ENCODE measurements at places on chromosomes 2 and 18. TPM values are rescaled to one million over a fixed set of nuclear protein-coding genes. Genes with fewer than 3 reads are reported as not detected.

- DNase-seq = no peak
Measured at GRCh38 chr2:74242354-74243071, 44.1 kb downstream of the MTHFD2 start.

- no peak for DNase-seq
Measured at GRCh38 chr2:162478721-162479129, 134.8 kb downstream of the GCA start.

DNA sequence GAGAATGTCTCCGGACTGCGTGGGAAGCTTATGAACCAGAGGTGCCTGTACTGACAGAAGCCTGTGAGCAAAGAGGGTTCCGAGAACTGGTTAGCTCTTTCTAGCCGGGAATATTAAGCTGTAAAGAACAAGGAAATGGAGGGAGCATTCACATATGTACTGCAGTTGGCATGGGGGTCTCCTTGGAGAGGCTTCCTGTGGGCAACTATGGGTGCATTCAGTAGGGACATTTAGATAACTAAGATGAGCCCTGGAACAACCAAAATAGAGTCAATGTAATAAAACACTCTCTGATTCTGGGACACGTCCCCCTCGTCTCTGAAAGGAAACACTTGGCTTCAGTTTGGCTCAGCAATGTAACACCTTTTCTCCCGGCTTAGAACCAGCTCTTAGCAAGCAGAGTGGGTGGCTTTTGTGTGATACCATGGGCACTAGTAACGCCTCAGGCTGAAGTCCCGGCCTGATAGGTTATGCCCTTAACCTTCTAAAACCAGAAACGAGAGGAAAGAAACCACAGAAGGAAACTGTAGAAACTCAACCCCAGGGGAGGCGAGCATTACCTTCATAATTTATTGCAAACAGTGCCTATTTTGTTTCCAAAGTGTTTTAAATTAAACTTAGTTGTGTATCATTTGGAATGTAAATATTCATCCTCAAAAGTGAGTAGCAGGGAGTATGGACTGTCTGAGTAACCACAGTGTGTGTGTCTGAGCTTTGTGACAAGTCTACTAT is 48.8 kb upstream of the LPIN2 start:
- no peak for DNase-seq

GRCh38 chr18:74148543-74149070 is 284 bp downstream of the TIMM21 start:
- DNase-seq = no peak

- DNase-seq = no peak
Measured at GRCh38 chr2:211093743-211094303, 537.4 kb downstream of the CPS1 start.

DNA sequence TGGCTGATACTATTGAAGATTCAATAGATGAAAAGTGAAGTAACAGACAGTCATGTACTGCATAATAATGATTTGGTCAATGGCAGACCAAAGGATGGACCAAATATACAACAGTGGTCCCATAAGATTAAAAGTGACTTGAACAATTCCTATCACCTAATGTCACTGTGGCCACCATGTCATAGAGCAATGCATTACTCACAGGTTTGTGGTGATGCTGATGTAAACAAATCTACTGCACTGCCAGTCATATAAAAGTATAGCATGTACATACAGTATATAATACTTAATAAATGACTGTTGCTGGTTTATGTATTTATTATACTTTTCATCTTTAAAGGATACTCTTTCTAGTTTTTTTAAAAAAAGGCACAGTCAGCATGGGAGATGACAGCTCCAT is 99.9 kb downstream of the USP34 start:
- no peak for DNase-seq

GRCh38 chr18:21309248-21309647 is 67.2 kb downstream of the GREB1L start:
- no peak for DNase-seq

DNA sequence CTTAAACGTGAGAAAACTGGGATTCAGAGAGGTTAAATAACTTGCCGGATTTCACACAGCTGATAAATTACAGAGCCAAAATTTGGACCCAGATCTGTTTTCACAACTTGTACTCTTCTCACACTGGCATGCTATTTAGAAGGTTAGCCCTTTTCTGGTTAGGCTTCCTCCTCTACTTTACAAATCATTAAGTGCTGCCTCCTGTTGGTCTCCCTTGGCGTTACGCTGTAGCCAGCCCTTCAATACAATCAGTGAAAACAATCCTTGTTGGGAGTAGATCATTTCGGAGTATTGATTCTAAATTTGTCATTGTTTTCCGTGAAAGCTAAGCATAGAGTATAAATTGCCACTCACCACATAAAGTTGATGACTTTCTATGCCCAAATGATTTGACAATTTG is 153.5 kb downstream of the ARHGAP15 start:
- DNase-seq = no peak

DNA sequence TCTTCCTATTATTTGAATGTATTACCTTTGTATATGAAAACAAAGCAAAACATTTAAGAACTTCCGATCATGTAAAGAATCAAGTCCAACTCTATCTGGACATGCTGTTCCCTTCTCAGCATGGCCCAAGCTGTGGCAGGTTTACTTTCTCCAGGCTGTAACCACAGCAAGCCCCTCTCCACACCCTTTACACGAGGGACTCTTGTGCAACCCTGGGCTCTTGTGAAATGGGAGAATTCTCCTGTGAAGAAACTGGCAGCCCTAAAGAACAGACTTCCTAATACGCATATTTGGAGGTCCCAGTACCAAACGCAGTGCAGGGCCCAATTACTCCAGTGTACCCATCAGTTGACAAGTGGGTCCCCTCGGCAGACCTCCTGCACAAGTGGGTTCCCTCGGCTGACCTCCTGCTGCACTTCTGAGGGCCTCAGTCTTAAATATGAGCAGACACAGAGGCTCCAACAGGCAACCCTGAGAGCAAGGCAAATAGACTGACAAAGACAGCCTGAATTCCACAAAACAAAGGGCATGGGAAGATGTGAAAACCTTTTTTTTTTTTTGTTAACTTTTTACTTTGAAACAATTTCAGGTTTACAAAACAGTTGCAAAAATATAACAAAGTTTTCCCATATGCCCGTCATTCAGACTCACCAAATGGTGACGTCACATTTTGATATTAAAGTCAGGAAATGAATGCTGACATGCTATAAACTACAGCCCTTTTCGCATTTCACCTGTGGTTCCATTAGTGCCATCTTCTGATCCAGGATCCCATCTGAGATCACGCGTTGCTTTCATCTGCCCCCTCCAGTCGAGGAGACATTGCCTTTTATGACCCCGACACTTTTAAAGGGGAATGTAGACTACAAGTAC is 78.2 kb downstream of the FBXO15 start:
- no peak for DNase-seq

DNA sequence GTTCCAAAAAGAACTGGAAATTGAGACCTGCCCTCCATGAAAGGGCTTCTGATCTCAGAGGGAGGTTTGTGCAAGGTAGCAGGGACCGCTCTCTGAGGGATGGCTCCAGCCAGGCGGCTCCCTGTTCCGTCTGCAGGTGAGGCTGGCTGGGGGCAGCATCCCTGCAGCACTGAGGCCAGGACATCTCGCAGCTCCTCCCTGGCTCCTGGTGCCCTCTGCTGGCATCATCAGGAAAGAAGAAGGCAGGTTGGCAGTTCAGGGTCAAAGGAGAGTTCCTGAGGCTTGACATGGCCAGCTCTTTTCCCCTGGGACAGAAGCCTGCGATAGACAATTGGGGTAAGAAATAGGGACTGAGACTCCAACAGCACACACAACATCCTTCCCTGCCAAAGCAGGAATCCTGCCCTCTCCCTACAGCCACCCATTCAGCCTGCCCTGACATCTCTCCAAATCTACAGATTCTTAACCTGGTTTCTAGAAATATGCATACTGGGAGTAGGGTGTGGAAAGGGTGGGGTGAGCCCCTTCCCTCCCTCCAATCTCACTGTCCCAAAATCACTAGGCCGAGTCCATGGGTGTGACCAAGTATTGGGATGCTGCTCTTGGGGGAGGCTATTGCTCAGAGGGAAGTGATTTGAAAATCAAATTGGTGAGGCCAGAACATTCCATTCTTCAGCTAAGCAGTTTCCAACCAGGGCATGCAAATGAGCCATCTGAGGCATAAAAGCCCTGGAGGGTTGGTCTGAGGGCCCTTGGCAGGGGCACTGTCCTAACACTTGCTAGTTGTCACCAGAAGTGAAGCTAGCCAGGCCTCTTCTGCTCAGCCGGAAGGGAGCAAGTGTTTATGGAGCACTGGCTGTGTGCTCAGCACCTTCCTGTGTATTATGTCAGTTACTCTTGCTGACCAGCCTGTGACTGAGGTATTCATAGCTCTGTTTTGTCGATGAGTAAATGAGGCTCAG is 185.4 kb downstream of the TFCP2L1 start:
- no peak for DNase-seq

DNA sequence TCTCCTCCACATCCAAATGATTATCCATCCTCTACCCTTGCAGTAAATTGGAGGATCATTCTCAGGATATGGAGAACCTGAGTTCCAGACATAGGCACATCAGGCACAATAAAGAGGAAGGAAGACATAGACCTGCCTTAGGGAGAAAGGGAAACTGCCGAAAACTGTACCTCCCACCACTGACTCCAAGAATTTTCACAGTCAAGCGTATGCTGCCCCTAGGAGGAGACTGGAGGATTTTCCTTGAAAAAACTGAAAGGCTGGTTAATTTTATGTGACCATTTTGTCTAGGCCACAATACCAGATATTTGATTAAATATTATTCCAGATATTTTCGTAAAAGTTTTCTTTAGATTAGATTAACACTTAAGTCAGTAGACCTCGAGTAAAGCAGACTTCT is 638.5 kb upstream of the PKDCC start:
- DNase-seq = no peak

Gene SLC35F5
- 144 TPM for total RNA-seq

Gene WNT10A
- total RNA-seq = not detected

GRCh38 chr2:65314801-65315441 is 87.3 kb downstream of the ACTR2 start:
- DNase-seq = no peak

GRCh38 chr18:60563082-60563481 is 190.5 kb upstream of the MC4R start:
- no peak for DNase-seq

Gene AKAIN1
- total RNA-seq = 1.9 TPM

DNA sequence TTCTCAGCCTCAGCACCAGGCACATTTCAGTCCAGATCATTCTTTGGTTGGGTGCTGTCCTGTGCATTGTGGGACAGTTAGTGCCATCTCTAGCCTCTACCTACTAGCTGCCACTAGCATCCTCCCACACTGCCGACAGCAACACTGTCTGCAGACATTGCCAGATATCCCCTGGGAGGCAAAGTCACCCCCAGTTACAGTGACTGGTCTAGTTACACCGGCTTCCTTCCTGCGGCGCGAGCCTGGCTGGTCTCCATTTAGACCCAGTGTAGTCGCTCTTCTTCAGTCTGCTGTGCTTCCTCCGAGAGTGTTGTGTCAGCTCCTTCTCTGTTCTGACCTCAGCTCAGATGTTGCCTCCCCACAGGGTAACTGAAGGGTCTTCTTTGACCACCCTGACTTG is 283.1 kb downstream of the PHLPP1 start:
- DNase-seq = no peak

GRCh38 chr2:148578493-148578884 is 66.1 kb upstream of the EPC2 start:
- DNase-seq = no peak

GRCh38 chr2:10385933-10386773 is 62.0 kb downstream of the ODC1 start:
- no peak for DNase-seq

- DNase-seq = no peak
Measured at GRCh38 chr18:46756025-46756558, 761 bp downstream of the ST8SIA5 start.

Gene CFC1
- total RNA-seq = 4.5 TPM

GRCh38 chr2:196555161-196555560 is 84.4 kb upstream of the CCDC150 start:
- DNase-seq = no peak

DNA sequence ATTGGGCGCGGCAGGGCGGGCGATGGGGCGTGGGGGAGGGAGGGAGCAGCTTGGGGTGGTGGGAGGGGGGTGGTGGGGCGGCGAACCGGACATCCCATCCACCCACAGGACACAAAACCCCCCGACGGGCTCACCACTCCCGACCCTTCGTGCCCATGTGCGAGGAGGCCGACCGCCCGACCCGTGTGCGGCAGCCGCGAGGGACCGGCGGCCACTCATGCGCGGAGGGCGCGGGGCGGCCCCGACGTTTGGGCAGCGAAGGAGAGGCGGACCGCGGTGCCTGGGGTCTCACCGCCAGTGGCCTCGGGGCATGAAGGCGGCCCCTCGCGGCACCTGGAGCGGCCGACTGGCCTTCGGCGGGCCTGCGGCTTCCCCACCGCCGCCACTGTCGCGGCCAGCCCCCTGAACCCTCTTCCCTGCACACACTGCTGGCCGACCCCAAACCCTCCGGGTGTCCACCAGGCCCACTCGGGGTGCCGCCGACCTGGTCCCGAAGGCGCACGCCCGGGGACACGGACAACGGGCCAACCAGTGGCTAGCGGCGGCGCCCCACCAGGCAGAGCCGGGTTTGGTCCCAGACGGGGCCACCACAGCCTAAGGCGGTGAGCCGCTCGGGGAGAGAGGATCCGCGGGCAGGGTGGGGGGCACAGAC is 94.6 kb upstream of the ANKRD30BL start:
- no peak for DNase-seq

DNA sequence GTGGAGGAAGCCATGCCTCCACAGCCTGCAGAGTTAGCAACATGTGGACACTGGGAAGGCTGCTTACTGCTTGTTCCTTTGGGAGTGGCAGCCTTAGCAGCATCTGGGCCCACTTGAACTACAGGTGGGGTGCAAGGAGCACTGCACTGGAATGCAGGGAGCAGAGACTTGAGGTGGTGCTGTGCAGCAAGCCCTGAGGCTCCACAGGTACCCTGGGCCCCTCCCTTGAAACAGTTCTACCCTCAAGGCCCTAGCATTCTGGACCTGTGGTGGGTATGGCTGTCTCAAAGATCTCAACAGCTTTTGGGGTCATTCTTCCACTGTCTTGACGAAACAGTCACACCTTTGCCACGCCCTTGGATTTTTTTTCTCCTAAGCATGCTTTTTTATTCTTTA is 13.5 kb downstream of the UBR3 start:
- no peak for DNase-seq

Gene DSG1
- 1.5 TPM for total RNA-seq

DNA sequence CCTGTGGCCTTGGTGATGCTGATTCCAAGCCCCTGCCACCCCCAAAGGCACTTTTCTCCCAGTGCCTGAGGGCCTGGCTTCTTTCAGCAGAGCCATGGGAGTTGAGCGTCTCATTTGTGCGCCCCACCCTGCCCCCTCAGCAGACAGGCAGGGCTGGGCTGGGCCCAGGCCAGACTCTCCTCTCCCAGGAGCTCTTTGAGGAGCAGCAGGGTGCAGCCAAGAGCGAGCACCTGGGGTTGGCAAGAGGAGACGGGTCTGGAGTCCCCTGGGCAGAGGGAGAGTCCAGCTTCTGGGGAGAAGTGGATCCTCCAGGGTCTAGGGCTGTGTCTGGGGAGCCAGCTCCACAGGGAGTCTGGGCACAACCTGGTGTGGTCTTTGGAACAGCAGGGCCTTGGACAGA is 21.2 kb downstream of the NPPC start:
- DNase-seq = no peak

GRCh38 chr2:211931314-211931713 is 607.3 kb downstream of the ERBB4 start:
- DNase-seq = no peak

Gene COLEC11
- total RNA-seq = 1.1 TPM

Measured in spinal cord (tissue), 10 donors.